ENCODE measurements at places on chromosomes 2 and 18.
A peak's percentile ranks its signal among the peaks of the same experiment; 100 is the strongest.

- no peak for DNase-seq
These were observed 4.9 kb upstream of the RFX8 start for GRCh38 chr2:101479810-101480209.

DNA sequence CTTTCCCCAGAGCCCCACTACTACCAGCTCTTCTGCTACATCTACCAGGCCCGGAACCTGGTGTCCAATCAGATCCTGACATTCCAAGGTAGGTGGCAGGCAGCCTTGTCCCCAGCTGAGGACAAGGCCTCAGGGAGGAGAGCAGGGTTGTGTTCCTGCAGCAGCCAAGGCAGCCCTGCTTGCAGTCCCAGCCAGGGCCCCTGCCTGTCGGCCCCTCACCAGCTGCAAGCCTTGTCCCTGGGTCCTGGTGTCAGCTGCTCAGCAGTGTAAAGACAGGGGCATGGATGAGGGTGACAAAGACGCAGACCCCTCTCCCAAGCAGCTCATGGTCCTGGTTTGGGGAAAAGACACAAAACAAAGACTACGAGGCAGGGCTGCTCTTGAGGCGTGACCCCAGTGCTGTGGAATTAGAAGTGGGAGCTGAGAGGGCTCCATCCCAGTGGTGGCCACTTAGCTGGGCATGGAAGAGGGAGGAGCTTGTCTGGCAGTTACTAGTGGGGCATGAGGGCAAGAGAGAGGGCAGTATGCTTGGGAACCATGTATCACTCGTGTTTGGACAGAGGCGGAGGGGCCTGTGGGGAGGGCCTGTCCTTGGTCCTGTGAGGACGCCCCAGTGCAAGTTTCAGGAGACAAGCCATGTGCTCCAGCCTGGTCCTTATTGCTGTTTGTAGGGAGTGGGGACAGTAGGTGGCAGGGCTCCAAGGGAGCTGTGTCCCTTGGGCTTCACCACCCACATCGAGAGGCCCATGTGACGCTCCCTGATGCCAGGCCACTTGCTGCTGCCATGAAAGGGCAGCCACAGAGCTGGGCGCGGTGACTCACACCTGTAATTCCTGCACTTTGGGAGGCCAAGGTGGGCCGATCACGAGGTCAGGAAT is 47.5 kb downstream of the LMAN2L start:
- DNase-seq = no peak

- DNase-seq = no peak
These were observed 1068.2 kb upstream of the ACVR2A start for GRCh38 chr2:146776596-146776995.

- peak; percentile 5 for DNase-seq
These were observed 314.8 kb downstream of the MBD2 start for GRCh38 chr18:53909668-53910067.

GRCh38 chr2:215567504-215567903 is 131.6 kb upstream of the FN1 start:
- no peak for DNase-seq

DNA sequence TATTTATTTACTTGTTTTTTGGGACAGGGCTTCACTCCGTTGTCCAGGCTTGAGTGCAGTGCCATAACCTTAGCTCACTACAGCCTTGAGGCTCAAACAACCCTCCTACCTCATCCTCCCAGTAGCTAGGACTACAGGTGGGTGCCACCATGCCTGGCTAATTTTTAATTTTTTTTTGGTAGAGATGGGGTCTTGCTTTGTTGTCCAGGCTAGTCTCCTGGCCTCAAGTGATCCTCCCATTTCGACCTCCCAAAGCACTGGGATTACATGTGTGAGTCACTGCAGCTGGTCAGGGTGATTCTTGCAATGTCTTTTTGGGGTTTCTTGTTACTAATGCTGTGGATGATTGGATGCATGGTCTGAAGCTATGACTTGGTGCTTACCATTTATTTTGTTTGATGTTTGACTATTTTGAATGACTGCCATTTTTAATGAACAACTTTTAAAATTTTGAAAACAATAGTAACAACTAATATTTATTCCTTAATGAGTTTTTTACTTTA is 6.5 kb downstream of the CERS6 start:
- no peak for DNase-seq

DNA sequence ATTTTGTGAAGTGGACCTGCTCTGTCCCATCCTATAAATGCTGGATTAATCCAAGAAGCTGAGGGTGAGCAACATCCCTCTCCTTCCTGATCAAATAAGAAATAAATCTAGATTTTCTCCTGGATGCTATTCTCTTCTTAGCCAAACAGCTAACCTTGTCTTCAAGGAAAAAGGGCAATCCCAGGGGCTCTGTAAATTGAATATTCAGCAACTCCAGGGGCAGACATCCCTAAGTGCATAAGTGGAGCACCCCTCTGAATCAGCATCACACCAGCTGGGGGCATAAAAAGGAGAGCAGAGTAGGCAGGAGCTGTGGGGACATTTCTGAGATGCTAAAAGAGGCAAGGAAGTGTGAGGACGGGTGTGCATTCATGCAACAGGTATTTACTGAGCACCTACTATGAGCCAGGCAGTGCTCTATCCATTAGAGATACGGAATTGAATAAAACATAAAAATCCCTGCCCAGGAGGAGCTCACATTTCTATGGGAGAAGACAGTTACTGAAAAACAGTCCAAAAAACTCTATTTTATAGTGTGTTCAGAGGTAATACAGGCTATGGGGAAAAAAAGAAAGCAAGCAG is 2.8 kb upstream of the STEAP3 start:
- DNase-seq = no peak

- no peak for DNase-seq
These were observed 2.6 kb downstream of the SCN9A start for GRCh38 chr2:166373105-166373504.

DNA sequence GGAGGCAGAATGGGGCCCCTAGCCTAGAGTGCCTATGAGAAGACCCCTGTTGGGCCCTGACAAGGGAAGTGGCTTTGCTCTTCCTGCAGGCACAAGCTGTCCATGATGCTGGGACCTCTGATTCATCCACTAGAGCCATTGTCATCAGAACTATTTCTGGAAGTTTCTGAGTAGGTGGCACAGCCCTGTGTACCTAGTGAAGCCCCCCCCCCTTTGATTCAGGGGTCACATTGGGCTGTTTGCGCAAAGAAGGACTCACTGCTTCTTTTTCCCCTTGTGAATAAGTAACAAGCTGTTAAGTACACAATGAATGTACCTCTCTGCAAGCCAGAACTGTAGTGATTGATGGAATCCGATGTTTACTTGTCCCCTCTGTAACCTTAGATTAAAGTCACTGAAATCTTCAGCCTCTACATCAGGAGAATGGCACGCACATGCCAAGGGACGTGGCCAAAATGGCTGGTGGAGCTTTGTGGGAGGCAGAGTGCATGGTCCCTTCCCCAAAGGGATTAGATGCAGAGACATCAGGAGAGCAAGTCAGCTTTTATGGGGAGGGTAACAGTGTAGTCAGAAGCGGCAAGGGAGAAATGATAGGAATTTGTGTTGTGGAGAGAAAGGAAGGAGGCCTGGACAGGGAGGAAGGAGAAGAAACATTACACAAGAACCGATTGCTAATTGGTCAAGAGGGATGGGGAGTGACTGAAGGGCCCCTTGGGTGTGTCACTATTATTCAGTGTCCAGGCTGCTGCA is 267.6 kb upstream of the RAB12 start:
- no peak for DNase-seq

GRCh38 chr2:45626387-45627221 is 15.5 kb upstream of the SRBD1 start:
- no peak for DNase-seq

DNA sequence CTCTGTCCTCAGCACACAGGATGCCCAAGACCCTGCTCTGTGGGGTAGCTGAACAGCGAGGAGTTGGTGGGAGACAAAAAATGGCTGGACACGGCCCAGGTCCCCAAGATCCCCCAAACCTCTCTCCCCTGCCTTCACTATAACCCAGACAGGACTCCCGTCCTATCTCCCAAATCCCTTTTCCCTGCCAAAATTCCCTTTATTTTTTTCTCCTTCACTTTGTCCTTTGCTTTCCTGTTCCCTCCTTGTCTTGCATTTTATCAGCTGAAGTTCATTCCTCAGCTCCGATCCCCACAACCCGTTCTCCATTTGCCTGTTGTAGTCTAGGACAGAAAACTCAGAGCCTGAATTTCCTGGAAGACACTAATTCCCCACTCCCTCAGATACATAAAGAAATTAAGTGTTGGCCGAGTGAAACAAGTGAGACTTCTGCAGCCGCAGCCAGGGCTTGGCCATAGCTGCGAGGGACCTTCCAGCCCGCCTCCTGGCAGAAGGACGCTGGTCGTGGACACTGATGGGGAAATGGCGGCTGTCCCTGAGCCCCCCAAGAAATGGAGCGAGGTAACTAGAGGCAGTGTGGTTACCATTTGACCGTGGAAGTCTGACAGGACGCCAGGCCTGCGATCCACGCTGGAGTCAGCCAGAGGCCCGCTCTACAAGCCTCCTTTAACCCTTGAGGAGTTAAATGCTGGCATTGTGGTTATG is 173.6 kb downstream of the BCL2 start:
- no peak for DNase-seq

- DNase-seq = no peak
These were observed 89.1 kb downstream of the ANTXR1 start for GRCh38 chr2:69102041-69102593.

DNA sequence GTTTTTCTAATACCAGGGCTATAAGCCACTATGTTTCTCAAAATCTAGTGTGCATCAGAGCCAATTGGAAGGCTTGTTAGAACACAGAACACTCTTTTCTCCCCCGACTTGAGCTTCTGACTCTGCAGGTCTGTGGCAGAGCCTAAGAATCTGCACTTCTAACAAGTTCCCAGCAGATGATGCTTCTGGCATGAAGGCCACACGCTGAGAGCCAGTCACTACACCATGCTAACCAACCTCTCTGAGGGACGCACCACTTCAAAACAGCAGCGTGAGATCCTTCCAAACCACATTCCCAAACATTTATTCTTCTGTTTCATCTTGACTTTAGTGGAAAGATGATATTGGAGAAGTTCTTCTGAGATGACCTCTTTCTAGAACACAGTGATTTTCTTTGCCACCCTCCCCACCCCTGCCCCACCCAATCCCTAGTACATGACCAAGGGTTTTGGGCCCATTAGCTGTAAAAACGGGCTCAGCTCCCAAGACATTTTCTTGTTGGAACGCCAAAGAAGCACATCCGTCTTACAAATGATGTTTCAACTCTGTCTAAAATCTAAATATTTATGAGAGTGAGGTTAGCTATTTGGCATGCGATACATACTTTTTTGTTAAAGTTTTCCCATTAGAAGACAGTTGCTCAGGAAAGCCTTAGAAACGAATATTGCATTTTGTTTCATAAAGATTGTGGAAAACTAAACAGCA is 391.9 kb downstream of the TMEM182 start:
- no peak for DNase-seq

All from GM04504 (cell line).